ENCODE measurements at places on chromosomes 13 and 19.

DNA sequence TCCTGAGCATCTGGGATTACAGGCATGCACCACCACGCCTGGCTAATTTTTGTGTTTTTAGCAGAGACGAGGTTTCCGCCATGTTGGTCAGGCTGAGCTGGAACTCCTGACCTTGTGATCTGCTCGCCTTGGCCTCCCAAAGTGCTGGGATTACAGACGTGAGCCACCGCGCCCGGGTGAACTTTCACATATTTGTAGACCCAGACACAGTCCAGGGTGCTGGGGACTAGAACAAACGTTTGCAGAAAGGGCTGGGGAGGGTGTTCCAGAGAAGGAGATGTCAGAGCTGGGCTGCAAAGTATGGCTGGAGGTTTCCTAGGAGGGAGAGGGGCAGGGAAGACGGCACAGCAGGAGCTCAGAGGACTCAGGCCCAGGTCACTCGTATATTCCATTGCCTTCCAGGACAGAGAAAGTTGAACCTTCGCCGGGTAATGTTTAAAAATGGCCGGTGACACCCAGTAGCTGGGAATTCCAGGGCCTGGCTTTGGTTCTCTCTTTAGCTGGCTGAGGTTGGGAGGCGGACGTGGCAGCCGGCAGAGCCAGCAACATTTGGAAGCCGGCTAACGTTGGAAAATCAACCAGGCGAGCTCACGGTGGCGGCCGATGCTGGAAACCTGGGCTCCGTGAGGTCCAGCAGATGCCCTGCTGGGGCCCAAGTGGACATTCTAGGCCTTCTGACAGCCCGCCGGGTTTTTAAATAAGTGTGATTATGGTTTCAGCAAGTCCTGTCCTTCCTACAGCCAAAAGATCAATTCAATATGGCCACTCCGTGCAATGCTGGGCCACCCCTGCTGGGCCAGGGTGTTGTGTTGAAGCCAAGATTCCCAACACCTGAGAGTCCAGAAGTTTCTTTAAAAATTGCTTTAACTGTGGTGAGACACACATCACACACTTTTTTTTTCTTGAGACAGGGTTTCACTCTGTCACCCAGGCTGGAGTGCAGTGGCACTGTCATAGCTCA, 41.5 kb downstream of the NFIC start:
- DNase-seq = no peak
- H3K4me1 ChIP-seq = peaks cover 25% of the 10 kb centered on the region
- H3K36me3 ChIP-seq = no peaks in the 10 kb centered on the region
- H3K4me3 ChIP-seq = no peak overlapping the region

GRCh38 chr19:12379732-12380443, 14.4 kb upstream of the ZNF442 start:
- no peaks in the 10 kb centered on the region for H3K36me3 ChIP-seq
- DNase-seq = no peak
- H3K27me3 ChIP-seq = no peaks in the 10 kb centered on the region
- no peaks in the 10 kb centered on the region for H3K4me1 ChIP-seq
- no peak overlapping the region for H3K4me3 ChIP-seq

GRCh38 chr13:33284031-33284430, 1.5 kb downstream of the STARD13 start:
- H3K36me3 ChIP-seq = no peaks in the 10 kb centered on the region
- DNase-seq = no peak
- no peaks in the 10 kb centered on the region for H3K27me3 ChIP-seq
- H3K27ac ChIP-seq = peak overlapping the region; percentile 89
- peak overlapping the region; percentile 51 for H3K4me3 ChIP-seq

- no peaks in the 10 kb centered on the region for H3K36me3 ChIP-seq
- no peak overlapping the region for H3K27ac ChIP-seq
- H3K27me3 ChIP-seq = no peaks in the 10 kb centered on the region
- DNase-seq = no peak
- no peak overlapping the region for H3K4me3 ChIP-seq
- H3K4me1 ChIP-seq = no peaks in the 10 kb centered on the region
Observed at GRCh38 chr19:38741670-38742069, 2.6 kb downstream of the CAPN12 start.

GRCh38 chr19:16244091-16244490, 46.4 kb downstream of the AP1M1 start:
- no peak overlapping the region for H3K27ac ChIP-seq
- no peaks in the 10 kb centered on the region for H3K4me1 ChIP-seq
- DNase-seq = no peak
- no peaks in the 10 kb centered on the region for H3K27me3 ChIP-seq

- peaks cover 32% of the 10 kb centered on the region for H3K4me1 ChIP-seq
- no peak overlapping the region for H3K4me3 ChIP-seq
- no peaks in the 10 kb centered on the region for H3K36me3 ChIP-seq
Observed at GRCh38 chr13:49097374-49097773, 121.7 kb downstream of the FNDC3A start.

GRCh38 chr13:34076319-34076718, 258.4 kb downstream of the RFC3 start:
- no peak overlapping the region for H3K4me3 ChIP-seq
- DNase-seq = no peak
- no peaks in the 10 kb centered on the region for H3K27me3 ChIP-seq
- H3K36me3 ChIP-seq = no peaks in the 10 kb centered on the region

DNA sequence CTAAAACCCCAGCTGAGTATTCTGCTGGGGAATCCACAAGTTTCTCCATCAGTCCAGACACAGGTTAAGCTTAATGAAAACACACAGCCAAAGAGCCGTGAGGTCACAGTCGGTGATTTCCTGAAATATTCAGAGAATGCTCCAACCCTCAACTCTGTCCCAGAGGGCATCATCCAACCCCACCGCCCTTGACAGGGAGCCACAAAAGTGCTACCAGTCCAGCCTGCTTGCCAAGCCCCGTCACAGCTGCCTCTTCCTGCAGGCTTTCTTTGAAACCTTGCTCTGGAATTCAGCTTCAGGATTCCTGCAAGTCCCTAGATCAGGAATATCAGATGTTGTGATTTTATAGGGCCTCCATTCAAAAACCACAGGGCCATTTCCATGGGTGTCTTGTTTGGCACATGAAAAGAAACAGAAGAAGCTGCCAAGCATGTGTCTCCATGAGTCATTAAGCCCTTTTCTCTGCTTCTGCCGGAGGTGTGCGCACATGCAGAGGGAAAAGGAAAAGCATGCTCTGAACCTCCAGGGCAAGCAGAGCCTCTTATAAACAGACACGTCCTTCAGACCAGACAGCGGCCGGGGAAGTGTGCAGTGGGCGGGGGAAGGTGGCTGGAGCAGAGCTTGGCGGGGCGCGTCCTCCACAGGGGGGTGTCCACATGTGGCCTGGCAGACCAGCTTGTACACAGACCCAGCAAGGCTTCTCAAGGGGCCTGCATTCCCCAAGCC, 164.7 kb downstream of the KATNAL1 start:
- H3K4me1 ChIP-seq = no peaks in the 10 kb centered on the region
- no peaks in the 10 kb centered on the region for H3K27me3 ChIP-seq
- H3K36me3 ChIP-seq = no peaks in the 10 kb centered on the region

DNA sequence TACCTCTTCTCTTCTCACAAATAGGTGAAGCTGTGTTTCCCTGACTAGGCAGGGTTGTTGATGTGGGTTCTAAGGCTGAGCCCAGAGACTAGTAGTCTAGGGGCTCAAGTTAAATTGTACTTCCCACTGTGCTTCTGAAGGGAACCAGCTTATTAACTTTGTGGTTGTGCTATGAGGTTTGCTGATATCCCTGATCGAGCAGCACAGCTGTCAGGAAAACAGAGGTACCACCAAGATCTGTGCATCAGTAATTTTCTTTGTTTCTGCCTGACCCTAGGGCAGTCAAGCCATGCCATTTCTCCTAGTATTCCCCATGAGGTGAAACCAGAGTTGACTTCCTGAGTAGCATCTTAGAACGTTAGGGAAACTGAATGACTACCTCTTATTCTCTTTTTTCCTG, 853.8 kb upstream of the MIR17HG start:
- H3K4me3 ChIP-seq = no peak overlapping the region
- no peak for DNase-seq
- no peaks in the 10 kb centered on the region for H3K4me1 ChIP-seq
- H3K36me3 ChIP-seq = no peaks in the 10 kb centered on the region
- no peak overlapping the region for H3K27ac ChIP-seq

- H3K4me1 ChIP-seq = peaks cover 20% of the 10 kb centered on the region
- no peaks in the 10 kb centered on the region for H3K36me3 ChIP-seq
- no peak overlapping the region for H3K27ac ChIP-seq
- no peak overlapping the region for H3K4me3 ChIP-seq
Observed at GRCh38 chr13:91358387-91358782, 10.9 kb downstream of the MIR17HG start.

- H3K4me1 ChIP-seq = no peaks in the 10 kb centered on the region
- H3K27me3 ChIP-seq = no peaks in the 10 kb centered on the region
- no peak for DNase-seq
- no peak overlapping the region for H3K27ac ChIP-seq
Observed at GRCh38 chr13:75359266-75359665, 122.7 kb downstream of the TBC1D4 start.

GRCh38 chr13:75506018-75506417, 24.0 kb upstream of the TBC1D4 start:
- H3K4me1 ChIP-seq = no peaks in the 10 kb centered on the region
- no peaks in the 10 kb centered on the region for H3K36me3 ChIP-seq
- DNase-seq = no peak
- H3K27ac ChIP-seq = no peak overlapping the region
- H3K4me3 ChIP-seq = no peak overlapping the region
